Retinal pigment epithelial cell (primary cell): ENCODE measurements at places on chromosomes 12 and 14.

DNA sequence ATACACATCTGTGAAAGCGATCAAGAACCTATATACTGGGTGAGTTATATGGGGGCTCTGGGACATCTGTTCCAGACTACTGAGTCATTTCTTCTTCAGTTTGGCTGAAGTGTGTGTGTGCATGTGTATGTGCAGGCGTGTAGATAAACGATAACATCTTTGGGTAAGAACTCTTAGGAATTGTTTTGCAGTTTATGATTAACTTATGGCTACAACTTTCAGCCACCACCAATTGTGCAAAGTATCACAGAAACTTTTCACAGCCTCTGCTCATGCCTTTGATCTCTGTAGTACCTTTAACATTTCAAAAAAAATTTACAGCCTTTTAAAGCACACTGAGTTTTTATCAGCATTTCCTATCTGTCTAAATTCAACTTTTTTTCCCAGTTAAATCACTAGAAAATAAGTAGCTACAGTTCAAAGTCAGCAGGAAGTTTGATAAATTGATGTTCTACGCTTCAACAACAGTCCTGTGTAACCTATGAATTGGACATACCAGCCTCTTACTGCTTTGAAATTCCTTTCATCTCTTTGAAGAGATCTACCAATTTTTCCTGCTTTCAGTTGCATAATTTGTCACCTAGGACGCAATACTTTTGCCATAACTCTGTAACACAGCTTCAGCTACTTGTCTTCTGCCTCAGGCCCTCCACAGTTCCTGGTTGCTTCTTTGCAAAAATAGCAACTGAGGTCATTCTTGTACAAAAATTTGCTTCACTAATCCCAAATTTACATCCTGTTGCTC is 43.0 kb downstream of the PPM1H start:
- DNase-seq: no peak

DNA sequence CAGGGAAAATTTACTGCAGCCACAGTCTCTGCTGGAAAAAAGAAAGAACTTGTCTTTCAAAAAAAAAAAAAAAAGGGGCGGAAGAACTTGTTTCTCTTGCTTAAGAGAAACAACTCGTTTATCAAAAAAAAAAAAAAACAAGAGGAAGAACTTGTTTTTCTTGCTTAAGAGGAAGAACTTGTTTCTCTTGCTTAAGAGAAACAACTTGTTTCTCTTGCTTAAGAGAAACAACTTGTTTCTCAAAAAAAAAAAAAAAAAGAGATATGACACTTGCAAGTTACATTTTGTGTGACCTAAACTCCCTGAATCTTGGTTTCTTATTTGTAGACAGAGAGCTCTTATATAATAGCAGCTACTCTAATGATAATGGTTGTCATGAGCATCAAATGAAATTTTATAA is 44.7 kb upstream of the USP15 start:
- no peak for DNase-seq

DNA sequence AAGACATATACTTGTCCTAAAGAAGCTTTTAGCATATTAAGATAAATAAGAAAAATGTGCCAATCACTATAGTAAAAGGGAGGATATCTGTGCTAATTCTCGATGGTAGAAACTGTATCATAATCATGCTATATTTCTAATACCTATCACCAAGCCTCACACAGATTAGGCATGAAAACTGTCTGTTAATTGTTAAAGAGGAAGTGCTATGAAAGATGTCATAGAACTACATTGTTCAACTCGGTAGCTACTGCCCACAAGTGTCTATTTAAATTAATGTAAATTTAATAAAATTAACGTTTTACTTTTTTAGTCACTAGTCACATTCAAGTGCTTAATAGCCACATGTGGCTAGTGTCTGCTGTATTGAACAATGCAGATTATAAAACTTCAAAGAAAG is 77.5 kb upstream of the KICS2 start:
- DNase-seq: no peak

- no peak for DNase-seq
These were observed 78.6 kb downstream of the POLR3B start for GRCh38 chr12:106436164-106436563.

DNA sequence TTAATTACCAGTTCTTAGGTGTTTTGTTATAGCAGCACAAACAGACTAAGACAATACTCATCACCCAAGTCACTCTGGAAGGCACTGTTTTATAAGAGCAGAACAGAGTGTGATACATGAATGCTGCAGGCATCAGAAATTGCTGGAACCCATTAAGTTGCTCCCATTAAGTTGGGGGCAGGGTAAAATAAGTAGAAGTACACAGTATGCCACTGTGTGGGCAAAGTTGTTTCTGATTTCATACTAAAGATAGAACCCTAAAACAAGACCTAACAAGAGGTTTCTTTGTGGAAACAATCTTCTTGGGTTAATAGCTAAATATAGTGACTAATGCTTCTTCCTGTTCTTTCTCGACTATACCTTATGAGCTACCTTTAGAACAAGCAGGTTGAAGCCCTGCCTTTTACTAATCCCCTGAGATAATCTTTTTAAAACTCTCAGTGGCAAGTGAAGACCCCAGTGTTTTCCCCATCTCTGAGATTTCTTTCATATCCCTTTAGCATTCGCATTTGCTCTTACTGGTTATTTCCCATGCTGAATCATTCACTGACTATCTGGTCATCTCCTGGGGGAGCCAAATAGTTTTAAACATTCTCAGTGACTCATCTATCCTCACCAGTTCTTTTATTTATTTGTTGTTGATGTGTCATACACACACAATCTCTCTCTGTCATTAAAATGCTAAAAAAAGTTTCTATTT is 52.3 kb downstream of the SOCS2 start:
- DNase-seq: no peak

GRCh38 chr14:88470542-88471440 is 84.0 kb downstream of the PTPN21 start:
- no peak for DNase-seq

GRCh38 chr12:52260361-52261207 is 13.9 kb upstream of the KRT86 start:
- no peak for DNase-seq

GRCh38 chr14:75986439-75986765 is 839 bp downstream of the IFT43 start:
- DNase-seq: no peak

GRCh38 chr12:52741375-52742195 is 35.6 kb downstream of the KRT76 start:
- no peak for DNase-seq

GRCh38 chr14:60174352-60175254 is 9.4 kb upstream of the DHRS7 start:
- DNase-seq: no peak

- peak; percentile 94 for DNase-seq
These were observed 459.4 kb downstream of the ETNK1 start for GRCh38 chr12:23084236-23084995.

DNA sequence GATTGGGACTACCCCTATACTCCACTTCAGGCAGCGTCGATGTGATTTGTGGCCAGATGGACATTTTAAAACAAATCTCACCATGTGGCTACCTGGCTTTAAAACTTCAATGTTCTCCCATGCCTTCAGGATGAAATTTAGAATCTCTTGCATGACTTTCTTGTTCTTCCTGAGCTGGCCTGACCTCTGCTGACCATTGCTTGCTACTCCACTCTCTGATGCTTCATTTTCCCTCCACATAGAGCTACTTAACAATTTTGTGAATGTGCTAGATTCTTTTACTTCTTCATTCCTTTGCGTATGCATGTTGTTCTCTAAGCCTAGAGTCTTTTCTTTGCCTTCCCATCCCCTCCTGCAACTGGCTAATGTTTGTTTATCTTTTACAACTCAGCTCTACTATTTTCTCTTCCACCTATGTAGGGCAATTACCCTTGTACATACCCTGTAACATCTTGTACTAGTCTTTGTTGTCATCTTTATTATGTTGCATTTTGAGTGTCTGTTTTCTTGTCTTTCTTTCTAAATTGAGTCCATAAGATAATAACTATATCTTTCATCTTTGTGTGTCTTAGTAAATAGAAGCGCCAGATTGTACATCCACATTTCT is 41.2 kb downstream of the YLPM1 start:
- DNase-seq: peak; percentile 11

GRCh38 chr14:77760381-77761204 is at the start of gene SNW1:
Gene SNW1 (minus strand): TSS chr14:77761156. CDS start chr14:77761127, 29 bp downstream.
- DNase-seq: peak; percentile 75

DNA sequence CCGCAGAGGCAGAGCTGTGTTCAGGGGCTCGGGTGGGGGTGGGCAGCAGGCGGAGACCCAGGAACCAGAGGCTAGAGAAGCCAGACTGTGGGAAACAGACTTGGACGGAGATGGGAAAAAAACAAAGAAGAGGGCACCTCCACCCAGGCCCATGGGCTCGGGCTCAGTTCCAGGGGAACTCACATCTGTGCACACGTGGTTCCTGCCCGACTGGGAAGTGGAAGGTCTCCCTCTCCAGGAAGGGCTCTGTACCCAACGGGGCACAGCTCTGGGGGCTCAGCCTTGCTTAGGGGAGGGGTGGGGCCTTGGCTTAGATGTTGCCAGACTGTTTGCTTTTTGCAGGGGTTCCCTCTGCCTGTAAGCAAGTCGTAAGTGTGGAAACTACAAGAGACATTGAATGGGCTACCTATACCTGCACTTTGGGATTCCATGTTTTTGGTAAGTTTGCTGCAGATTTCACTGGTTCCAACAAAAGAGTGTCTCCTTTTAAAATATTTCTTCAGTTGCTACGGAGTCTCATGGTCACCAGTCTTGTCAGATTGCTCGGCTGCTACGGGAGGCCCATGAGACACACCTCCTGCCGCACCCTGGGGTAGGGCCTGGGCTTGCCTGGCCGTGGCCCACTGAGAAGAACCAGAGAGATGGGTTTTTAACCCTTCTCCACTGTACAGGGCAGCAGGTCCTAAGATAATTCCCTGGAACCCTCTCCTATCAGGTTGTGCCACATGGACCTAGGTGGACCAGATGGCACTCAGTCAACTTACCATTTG is 127.6 kb upstream of the EVL start:
- DNase-seq: no peak

DNA sequence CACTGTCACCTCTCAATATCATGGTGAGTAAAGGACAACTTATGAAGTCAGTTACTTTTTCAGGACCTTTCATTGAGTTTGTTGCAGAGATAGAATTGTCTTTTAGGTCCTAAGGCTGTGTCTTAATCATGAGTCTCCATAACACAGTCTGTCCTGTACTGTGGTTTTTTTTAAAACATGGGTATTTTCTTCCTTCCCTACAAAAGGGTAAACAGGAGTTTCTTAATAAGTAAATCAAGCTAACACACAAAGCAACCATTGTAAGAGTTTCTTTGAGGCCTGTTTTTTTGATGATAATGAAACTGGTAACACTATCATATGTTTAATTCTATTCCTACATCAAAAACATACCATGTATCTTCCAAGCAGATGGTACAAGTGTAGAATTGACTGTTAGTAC is 101.4 kb downstream of the PLEKHA5 start:
- no peak for DNase-seq

GRCh38 chr14:65958664-65959562 is 527.3 kb upstream of the CCDC196 start:
- no peak for DNase-seq

- no peak for DNase-seq
These were observed 484 bp downstream of the ALKBH1 start for GRCh38 chr14:77707355-77707723.

DNA sequence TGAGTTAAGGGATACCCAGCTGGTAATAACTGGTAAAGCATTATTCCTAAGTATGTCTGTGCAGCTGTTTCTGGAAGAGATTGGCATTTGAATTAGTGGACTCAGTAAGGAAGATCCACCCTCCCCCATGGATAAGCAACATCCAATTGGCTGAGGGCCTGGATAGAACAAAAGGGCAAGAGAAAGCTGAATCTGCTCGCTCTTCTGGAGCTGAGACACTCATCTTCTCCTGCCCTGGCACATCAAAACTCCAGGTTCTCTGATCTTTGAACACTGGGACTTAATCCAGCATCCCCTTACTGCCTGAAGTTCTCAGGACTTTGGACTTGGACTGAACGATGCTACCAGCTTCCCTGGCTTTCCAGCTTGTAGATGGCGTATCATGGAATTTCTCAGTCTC is 63.1 kb upstream of the CNOT2 start:
- DNase-seq: no peak

DNA sequence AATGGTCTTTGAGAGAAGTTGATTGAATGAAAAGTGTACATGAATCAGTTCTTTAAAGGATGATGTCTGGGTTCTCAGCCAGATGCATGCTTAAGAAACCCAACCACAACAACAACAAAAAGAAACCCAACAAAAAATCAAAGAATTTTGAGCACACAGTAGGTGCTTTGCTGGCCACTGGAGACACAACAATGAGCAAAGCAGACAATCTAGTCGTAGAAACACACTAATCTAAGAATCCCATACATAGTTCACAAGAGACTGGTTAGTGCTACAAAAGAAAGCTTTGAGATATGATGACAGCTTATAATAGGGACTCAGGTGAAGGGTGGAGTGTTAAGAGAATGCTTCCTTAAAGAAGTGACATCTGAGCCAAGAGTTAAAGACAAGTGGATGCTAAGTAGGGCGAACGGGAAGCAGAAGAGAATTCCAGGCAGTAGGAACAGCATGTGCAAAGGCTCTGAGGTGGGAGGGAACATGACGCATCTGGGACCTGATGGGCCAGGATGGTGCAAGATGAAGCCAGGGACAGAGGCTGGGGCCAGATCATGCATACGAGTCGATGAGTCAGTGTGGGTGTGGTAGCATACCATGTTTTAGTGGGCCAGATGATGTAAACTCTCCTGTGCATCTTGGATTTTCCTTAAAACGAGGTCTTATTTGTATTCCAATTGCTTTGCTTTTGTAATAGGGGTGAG is 4.6 kb upstream of the HIP1R start:
- DNase-seq: no peak

DNA sequence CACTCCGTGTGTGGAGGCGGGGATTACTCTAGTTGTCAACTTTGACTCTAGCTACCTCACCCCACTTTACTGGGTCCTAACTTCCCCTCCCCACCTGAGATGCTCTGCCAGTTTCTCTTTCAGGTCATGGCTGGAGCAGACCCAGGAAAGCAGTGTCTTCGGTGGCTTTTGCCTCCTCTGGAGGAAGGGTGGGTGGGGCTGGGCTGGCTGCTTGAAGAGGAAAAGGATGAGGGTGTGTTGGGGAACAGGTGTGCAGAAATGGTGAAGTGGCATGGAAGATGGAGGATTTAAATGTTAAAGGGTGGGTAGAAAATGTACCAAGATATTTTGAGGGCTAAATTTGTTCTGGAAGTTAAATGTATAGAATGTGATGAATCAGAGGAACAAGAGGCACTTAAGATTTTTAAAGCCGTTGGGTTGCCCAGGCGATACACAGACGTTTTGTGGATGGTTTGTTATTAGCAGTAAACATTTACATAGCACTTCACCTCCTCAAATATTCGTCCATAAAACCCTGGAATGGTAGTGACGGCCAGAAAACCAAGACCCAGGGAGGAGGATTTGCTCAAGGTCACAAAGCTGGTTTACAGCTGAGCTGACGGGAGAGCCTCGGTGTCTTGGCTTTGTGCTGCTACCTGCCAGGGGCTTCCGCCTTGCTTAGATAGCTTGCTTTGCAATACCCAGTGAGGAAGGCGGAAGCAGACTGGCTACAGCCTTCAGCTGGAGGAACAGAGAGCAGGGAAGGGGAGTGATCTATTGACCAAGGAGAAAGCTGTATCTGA is 72.2 kb upstream of the PRMT8 start:
- DNase-seq: no peak
